SW480 (cell line): ENCODE measurements at places on chromosomes 5 and 9.

DNA sequence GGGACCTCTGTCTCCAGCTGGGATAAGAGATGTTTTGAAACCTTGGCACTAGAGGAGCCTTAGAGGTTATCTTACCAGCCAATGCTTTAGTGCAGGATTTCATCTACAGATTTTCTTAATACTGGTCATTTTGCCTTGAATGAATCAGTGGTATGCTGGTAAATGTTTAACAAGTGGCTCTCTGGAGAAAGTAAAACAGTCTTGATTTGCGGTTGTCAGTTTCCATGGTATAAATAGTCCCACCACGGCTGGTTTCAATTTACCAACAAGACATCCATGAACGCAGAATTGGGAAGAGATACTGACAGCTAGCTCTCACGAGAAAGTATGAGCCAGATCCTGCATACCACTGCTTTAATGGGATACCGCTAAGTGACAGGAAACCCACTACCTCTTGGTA lies 56.7 kb upstream of the CXCL14 start:
- DNase-seq = no peak

DNA sequence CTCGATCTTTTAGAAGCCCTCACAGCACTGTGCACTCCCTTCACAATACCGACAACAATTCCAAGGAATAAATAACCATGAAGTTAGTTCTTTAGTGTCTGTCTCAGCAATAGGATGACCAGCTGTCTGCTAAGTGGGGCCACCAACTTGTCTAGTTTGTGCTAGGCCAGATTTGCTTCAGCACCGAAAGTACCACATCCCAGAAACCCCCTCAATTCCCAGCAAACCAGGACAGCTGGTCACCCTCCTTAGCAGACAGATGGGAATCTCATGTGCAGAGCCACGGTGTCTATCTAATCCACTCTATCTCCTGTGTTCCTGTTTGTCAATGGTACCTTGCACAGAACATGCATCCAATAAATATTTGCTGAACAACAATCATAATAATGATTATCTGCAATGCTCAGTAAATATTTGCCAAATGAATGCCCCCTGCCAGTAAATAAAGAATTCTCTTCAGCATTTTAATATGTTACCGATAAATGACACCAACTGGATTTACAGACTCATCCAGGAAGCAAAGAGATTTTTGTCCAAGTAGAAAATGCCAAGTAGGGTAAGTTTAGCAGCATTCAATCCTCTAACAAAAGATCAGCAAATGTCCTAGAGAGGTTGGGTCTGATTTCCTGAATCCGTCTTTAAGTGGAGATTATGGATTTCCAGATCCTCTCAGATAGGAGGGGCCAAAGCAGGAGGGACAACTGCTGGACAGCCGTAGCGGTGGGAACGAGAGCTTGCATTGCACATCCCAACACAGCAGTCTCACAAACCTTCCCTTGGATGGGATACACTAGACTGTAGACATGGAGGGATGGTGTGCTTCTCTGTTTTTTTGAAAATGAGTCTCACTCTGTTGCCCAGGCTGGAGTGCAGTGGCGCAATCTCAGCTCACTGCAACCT lies 51.9 kb upstream of the ANKRD33B start:
- no peak for DNase-seq

GRCh38 chr5:149301744-149302380 lies 30.2 kb downstream of the AFAP1L1 start:
- DNase-seq = no peak

GRCh38 chr9:68775003-68775730 lies 70.1 kb downstream of the PIP5K1B start:
- peak; percentile 35 for DNase-seq

DNA sequence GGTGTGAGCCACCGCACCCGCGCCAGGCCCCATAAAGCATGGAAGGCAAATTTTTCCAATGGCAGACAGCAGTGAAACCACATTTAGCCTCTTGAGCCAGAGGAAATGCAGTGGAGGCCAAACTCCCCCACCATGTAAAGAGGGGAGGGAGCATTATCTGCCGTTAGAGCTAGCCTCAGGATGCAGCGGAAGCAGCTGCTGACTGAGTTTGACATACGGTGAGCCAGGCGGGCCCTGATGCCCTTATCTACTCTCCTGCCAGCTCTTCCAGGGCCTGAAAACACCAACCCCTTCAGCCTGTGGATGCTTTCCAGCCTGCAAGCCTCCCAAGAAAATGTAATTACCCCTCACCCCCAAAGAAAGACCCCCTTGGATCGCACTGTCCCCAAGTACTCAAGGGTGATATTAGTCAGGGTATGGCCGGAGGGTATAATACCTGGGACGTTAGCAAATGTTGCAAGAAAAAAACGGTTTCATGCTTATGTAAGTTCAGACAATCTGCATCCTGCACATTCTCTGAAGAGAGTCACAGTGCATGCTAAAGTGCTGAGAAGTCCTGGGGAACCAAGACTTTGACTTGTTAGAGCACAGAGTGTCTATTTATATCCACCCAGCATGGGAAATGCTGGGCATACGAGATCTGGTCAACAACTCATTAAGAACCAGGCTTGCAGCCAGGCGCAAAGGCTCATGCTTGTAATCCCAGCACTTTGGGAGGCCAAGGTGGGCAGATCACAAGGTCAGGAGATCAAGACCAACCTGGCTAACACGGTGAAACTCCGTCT lies 11.3 kb upstream of the GGTA1 start:
- DNase-seq = no peak

DNA sequence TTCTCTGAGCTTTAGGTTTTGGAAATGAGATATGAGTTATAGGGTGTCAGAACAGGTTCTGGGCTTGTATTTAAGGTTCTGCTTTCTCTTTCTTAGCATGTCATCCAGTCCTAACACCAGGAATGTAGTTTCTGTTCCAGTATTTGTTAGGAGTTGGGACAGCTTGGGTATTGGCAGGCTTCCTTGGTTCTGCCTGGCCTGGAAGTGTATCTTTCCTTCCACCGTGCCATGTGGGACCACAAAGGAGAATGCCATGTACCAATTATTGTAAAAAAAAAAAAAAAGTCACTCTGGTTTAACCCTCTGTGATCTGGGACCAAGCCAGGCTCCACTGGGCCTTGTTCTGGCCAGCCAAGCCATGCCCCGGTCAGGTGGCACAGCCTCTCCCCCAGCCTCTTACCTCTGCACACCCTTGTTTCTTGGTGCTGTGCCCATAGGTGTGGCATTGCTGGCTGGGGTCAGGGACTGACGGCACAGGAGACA lies 47.8 kb downstream of the ARHGAP26 start:
- DNase-seq = no peak

DNA sequence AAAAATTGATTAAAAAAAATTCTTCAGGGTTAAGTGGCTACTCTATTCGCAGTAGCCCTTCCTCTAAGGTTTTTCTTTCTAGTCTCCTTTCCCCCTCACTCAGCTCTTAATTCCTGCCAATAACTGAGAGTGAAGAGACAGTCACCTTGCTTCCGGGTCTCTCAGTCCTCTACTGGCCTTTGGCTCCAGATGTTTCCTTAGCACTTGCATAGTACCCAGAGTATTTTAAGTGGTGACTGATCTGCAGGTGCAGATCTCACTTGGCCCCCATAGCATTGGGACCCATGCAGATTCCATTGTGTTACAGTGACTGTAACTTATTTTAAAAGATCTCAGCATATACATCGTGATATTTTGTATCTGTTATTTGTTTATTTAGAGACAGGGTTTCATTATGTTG lies 66.2 kb downstream of the GCNT1 start:
- no peak for DNase-seq

DNA sequence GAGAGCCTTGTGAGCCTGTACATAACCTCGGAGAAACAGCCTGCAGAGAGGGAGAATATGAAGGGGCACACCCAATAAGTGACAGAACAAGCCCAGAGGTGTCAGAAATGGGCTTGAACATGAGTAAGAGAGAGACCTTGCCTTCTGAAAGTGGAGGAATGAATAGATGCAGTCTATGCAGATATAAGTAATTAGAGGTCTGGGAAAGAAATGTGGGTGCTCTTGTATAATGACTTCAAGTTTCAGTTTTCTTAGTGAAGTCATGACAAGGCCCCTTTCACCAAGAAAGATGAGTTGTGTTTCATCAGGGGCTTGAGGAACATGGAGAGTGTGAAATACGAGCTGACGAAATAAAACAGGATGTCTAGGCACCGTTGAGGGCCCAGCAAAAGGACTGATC lies 15.1 kb downstream of the GRAMD2B start:
- DNase-seq = no peak

DNA sequence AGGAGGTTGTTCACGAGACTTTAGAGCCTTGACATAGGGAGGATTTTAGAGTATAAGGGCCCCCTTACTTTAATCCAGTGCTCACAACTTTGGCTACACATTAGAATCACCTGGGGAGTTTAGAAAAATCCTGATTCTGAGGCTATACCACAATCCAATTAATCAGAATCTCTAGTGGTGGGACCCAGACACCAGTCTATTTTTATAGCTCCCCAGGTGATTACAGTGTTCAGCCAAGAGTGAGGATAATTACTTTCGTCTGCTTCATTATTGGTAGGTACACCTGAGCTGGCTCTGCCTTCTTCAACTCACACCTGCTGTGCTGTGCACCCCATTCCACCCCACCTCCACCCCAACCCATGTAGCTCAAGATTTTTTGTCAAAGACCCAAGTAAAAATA lies 141.3 kb upstream of the EPB41L4A start:
- no peak for DNase-seq

GRCh38 chr9:7516376-7516775 lies 283.2 kb downstream of the DMAC1 start:
- DNase-seq = no peak

DNA sequence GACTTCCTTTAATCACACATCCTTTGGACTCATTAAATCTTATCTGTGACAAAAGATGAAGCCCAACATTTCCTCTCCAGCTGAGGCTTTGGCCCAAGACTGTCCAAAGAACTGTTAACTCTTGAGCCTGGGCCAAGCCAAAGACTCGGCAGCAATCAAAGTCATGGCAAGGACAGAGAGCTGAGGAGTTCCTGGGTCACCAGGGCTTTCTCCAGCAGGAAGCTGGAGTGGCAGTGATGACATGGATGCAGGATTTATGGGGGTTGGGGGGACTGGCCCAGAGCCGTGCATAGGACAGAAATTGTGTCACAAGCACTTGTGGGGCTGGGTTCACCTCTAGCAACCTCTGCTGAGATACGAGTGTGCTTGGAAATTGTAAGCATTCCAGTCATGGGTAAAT lies 440.3 kb downstream of the PLK2 start:
- no peak for DNase-seq

GRCh38 chr5:17214893-17215292 lies 2.5 kb upstream of the BASP1 start:
- DNase-seq = no peak

- peak; percentile 28 for DNase-seq
Observed at GRCh38 chr5:159936686-159937329, 20.5 kb downstream of the ADRA1B start.

DNA sequence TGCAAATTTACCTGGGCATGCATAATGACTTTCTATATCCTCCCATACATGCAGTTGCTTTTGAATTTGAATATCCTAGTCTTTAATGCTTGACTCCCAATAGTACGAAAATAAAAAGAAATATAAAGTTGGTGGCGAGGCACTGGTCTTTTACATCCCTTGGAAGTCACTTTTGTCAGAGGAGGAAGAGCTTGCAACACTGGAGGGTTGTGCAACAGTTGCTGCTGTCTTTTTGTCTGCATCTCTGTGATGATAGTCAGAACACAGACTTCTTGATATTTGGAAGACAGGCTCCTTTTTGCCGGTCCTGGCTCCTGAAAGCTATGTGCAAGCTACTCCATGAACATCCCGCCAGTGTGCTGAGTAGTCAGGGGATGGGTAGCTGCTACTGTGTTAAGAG lies 16.8 kb upstream of the SGCD start:
- no peak for DNase-seq
